Astrocyte of the cerebellum (primary cell): ENCODE measurements at places on chromosomes 5 and 9.

DNA sequence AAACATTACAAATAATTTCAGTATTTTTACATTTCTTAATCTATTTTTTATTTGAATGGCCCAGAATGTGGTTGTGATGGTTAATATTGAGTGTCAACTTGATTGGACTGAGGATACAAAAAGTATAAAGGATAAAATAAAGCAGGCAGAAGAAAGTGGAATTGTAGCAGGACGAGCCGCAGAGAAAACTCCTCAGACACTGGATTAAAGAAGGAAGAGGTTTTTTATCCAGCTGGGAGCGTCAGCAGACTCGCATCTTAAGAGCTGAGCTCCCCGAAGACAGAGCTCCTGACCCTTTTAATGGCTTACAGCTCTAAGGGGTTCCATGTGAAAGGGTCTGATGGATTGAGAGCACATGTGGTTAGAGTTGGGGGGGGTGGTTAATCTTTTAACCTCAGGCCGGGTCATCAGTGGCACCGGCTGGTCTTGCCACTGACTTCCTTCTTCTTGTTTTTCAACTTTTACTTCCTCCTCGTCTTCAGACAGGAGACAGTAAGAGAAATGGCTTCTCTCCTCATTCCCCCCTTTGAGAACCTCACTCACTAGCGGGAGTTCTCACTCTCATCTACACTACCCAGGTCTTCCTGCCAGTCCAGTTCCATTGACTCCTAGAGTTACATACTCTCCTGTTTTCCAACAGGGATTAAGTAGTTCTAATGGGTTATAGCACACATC lies 80.0 kb downstream of the TMEM161B start:
- no peak for DNase-seq

DNA sequence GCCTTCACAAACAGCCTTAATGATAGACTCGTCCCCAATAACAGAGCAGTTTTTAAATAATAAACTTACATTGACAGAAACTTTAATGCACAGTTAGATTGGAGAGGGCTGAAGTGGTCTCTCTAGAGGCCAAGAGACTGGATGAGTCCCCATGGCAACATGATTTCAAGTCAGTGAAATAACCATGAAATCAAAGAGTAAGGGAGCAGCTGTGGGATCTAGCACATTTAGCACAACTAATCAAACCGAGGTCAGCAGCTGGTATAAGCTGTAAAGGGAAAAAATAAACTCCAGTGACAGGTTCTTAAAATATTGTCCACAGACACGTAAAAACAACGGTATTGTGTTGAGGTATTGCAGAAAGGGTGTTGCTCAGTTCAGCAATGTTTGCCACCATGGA lies 916.6 kb downstream of the DNAH5 start:
- no peak for DNase-seq

DNA sequence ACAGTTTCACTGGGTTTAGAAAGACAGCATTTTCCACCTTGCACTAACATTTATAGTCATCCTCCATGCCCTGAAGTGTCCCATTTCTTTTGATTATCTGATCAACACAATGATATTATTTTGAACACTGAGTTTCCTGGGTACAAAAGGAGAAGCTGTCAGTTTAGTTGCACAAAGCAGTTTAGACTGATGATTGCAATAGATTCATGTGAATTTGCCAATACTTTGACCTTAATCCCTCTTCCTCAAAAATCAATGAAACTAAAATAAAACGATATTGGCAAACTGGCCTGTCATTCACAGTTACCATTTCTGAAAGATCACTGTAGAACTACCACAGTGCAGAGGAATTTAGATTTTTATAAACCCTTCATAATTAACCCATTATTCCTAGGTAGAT lies 34.2 kb upstream of the RASGRF2 start:
- DNase-seq, result no peak

DNA sequence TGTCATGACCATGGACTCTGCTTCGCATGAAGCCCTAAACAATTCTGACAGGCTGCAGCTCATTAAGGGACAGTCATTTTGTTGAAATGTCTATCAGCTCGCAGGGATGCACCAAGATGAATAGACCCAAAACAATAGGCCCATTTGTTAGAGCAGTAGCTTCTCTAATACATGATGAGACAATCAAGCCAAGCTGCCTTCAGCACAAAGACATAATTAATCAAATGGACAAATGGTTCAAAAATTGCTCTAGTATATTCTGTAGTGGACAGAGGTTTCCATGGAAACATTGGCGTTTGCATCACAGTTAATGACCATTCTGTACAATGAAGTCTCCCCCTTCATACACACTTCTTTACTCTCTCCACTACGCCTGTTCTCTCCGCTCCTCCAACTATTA lies 274.6 kb downstream of the ANXA1 start:
- no peak for DNase-seq

GRCh38 chr9:86990290-86990689 lies 43.0 kb upstream of the GAS1 start:
- no peak for DNase-seq

GRCh38 chr9:76415731-76416130 lies 21.5 kb upstream of the RFK start:
- DNase-seq, result peak; percentile 89

DNA sequence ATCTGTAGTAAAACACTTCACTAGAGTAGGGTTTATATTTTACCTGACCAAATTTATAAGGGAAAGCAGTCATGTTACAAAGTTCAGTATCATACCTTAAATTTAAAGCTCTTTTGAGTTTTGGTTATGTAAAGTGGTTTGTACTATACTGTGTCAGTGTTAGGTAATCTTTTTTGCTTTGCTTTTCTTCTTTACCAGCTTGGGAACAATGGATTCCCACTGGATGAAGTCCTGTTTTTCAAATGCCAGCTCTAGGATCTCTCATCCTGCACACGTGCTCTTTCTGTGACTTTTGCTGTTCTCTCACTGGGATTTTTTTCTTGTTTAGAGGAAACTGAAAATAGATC lies 15.9 kb downstream of the CYSTM1 start:
- no peak for DNase-seq

DNA sequence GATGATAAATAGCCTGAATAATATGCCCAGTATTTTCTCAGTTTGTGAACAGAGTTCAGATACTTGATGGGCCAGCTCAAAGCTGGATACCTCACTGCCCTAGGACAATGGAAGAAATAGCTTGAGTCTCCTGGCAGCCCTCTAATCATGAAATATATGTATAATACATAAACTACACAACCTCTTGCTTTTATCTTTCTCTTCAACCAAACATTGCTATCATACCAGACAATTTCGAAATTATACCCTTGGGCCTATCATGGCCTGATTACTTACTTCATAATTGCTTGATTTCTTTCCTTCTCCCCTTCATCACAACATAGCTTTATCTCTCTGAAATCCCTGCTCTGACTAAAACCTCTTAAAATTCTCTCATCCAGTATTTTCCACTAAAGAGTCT lies 1144.9 kb upstream of the C9orf72 start:
- DNase-seq, result no peak

GRCh38 chr5:144598451-144599068 lies 427.9 kb downstream of the KCTD16 start:
- DNase-seq, result no peak
